ENCODE measurements at places on chromosomes 7 and 10.

- H3K36me3 ChIP-seq: no peaks in the 10 kb centered on the region
- no peak overlapping the region for H3K27ac ChIP-seq
These were observed 365.2 kb downstream of the PLXDC2 start for GRCh38 chr10:20181434-20181833.

DNA sequence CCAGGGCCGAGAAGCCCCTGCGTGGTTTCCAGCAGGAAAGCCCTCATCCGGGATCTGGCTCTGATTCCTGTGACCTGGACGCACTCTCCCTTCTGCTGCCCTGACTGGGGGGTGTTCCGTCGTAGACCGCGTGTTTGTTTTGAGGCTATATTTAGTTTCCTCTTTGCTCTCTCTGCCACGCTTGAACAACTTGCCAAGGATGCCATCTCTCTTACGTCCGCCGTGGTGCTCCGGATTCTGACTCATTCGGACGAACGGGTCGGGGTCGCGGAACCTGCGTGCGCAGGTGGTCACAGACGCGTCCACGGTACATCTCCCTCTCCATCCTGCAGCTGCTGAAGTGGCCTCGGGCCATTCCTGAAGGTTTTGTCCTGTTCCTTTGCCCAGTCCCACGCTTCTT is 10.4 kb upstream of the SORCS3 start:
- no peak overlapping the region for H3K4me3 ChIP-seq
- H3K27ac ChIP-seq: no peak overlapping the region
- no peaks in the 10 kb centered on the region for H3K4me1 ChIP-seq

DNA sequence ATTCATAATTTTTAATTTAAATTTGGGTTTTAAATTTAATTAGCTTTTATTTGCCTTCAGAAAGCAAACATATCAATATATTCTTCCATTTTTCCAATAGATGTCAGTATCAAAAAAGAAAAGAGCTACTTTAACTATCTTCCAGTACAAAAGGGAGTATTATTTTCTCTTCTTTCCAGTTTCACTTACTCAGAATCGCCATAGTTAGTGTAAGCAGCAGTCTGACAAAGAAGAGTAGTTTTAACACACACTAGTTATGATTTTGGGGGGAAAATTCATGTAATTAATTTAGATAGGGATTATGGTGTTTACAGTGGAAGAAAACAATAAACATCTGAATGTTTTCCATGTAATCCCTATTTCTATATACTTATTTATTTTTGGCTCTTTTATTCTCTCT is 272.6 kb upstream of the DGKB start:
- H3K4me3 ChIP-seq: no peak overlapping the region
- no peak overlapping the region for H3K27ac ChIP-seq
- no peak for DNase-seq
- H3K4me1 ChIP-seq: no peaks in the 10 kb centered on the region

GRCh38 chr10:124319926-124320391 is 98.8 kb downstream of the OAT start:
- no peak overlapping the region for H3K4me3 ChIP-seq
- H3K4me1 ChIP-seq: no peaks in the 10 kb centered on the region
- no peaks in the 10 kb centered on the region for H3K36me3 ChIP-seq
- DNase-seq: no peak
- H3K27me3 ChIP-seq: peaks cover 5% of the 10 kb centered on the region
- H3K27ac ChIP-seq: no peak overlapping the region

DNA sequence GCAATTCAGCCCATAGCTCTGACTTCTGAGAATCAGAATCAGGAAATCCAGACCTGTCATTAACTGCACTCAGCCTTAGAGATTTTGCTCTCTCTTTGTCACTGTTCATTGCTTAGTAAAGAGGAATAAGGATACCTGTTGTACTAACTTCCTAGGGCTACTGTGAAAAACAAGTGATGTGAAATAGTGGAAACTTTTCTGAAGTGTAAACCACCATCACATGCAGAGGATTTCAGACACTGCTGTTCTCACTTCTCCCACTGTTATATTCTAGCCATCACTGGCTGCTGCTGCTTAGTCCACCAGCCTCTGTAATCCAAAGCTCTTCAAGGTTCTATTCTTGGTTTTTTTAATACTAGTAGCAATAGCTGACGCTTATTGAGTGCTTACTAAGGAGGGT is 129.6 kb upstream of the CCDC6 start:
- H3K4me3 ChIP-seq: no peak overlapping the region
- peaks cover 2% of the 10 kb centered on the region for H3K27me3 ChIP-seq
- no peaks in the 10 kb centered on the region for H3K36me3 ChIP-seq

DNA sequence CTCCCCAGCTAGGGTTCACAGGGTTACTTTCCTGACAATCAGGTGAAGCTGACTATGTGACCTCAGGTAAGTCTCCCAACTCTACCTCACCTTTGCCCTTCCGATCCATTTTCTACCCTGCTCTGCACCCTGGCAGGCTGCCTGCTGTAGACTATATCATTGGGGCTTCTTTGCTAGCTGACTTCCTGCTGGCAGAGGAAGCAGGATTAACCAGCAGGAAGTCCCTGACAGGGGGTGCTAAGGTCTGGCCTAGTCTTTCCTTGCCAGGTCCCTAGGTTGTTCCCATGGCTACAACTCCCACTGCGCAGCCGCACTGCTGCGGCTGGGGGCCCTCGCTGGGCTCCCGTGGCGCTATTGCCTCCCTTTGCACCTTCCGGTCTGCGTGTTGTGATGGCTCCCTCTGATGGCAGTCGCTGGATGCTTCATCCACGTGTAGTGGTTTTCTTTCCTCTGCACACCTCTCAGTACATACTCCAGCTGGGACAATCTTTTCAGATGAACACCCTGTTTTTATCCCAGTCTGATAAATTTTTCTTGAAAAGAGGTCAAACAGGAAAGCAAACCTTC is 365.9 kb downstream of the REEP3 start:
- DNase-seq: no peak
- no peaks in the 10 kb centered on the region for H3K4me1 ChIP-seq
- H3K36me3 ChIP-seq: no peaks in the 10 kb centered on the region
- H3K27ac ChIP-seq: no peak overlapping the region
- no peaks in the 10 kb centered on the region for H3K27me3 ChIP-seq
- H3K4me3 ChIP-seq: no peak overlapping the region
